Bronchial epithelial cell (primary cell): ENCODE measurements at places on chromosomes 12 and 14. TPM values are rescaled to one million over a fixed set of nuclear protein-coding genes. Genes with fewer than 3 reads are reported as not detected.

DNA sequence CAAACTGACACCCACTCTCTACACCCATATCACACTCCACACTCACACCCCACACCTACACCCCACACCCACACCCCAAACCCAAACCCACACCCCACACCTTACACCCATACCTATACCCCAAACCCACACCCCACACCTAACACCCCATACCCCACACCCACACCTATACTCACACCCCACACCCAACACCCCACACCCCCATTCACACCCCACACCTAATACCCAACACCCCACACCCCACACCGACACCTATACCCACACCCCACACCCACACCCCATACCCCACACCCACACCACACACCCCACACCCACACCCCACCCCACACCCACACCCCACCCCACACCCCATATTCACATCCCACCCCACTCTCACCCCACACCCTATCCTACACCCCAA is 38.5 kb downstream of the TMEM120B start:
- no peak for DNase-seq

- DNase-seq, result no peak
Observed at GRCh38 chr12:125064492-125064891, 743 bp upstream of the AACS start.

GRCh38 chr12:7150841-7151240 is 20.7 kb downstream of the CLSTN3 start:
- no peak for DNase-seq

DNA sequence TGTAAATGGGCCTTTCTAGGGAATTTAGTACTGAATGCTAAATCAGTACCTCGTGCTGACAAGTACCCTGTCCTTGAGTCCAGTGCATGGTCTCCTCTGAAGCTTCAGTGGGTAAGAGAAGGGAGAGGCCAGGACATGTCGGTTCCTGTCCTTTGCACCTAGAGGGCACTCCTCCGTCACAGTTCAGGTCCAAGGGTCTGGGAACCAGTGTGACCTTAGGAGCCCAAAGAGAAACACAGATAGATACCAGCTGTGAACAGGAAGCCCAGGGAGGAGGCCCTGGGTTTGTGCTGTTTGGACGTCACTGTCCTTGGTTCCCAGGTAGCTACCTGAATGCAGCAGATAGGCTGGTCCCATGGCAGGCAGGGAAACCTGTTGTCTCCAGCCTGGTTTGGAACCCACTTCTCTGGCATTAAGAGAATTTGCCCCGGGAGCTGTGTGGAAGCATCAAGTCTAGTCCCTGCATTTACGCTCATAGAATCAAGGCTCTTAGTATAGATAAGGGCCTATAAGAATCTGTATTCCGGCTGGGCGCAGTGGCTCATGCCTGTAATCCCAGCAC is 3.9 kb upstream of the FGF23 start:
- no peak for DNase-seq

The PTHLH gene
- total RNA-seq, result 47.4 and 82.1 TPM in 2 replicates

- DNase-seq, result no peak
Observed at GRCh38 chr12:52235001-52235764, 2.1 kb downstream of the KRT7 start.

The TMPRSS12 gene
- not detected in 2 replicates for total RNA-seq

The ACSM4 gene
- not detected in 2 replicates for total RNA-seq

DNA sequence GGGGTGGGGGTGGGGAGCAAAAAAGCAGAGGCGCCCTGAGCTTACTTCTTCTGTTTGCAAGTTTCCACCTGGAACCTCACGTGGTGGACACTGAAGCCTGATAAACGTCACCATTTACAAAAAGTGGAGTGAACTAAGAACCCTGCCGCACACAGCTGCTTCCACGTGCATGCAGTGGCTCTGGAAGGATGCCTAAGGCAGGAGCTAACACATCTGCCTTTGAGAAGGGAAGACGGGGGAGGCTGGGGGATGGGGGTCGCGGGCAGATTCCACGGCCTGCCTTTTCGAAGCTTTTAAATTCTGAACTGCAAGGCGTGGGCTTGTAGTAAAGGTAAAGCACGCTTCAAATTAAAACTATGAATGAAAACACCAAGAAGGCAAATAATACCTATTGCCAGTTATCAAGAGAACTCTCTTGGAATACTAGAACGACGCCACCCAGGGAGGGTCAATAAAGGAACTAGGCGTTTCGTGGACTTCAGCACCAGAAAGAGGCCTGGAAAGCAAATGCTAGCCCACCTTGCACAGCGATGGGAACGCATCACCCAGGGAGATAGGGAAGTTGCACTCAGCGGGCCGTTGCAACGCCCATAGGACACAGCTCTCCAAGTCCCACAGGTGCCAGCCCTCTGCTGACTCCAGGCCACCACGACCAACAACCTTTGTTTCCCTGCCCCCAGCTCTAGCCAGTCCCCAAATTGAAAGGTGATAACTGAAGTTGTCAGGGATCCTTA is 61.8 kb downstream of the TESC start:
- DNase-seq, result no peak
